ENCODE measurements at places on chromosomes 5 and 9.

- DNase-seq, result peak; percentile 3
Observed at GRCh38 chr9:708551-709432, 132.7 kb upstream of the DMRT1 start.

GRCh38 chr9:120257483-120257882 is 322.5 kb downstream of the CDK5RAP2 start:
- DNase-seq, result peak; percentile 12

- DNase-seq, result no peak
Observed at GRCh38 chr5:39869396-39869795, 444.6 kb upstream of the DAB2 start.

GRCh38 chr9:77543131-77543822 is 104.8 kb downstream of the GNA14 start:
- no peak for DNase-seq
